ENCODE measurements at places on chromosomes 7 and 10.

DNA sequence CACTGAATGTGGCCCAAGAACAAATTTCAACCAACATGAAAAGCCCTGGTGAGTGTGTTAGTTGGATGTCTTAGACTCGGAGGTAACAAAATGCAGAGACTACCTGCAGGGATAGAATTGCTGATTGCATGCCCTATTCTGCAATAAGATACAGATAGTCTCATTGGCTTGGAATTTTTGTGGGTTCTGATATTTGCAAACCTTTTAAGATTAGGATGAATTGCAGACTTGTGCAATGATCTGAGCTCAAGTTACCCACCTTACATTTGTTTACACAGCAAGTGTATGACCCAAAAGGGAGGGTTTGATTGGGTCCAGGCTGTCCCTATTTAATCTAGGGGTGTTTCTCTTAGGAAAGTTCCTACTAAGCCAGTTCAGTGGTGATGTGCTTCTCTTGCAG, 45.4 kb downstream of the GPR37 start:
- DNase-seq: no peak

GRCh38 chr10:98832738-98833137, 386.0 kb upstream of the HPS1 start:
- DNase-seq: no peak

- no peak for DNase-seq
These were observed 361.8 kb upstream of the MGMT start for GRCh38 chr10:129105266-129105665.

GRCh38 chr10:76122056-76122455, 690.6 kb downstream of the LRMDA start:
- DNase-seq: no peak

- DNase-seq: no peak
These were observed 80.9 kb upstream of the DNAJB12 start for GRCh38 chr10:72435570-72435969.

GRCh38 chr7:150826061-150826849, 25.7 kb downstream of the TMEM176A start:
- DNase-seq: no peak

DNA sequence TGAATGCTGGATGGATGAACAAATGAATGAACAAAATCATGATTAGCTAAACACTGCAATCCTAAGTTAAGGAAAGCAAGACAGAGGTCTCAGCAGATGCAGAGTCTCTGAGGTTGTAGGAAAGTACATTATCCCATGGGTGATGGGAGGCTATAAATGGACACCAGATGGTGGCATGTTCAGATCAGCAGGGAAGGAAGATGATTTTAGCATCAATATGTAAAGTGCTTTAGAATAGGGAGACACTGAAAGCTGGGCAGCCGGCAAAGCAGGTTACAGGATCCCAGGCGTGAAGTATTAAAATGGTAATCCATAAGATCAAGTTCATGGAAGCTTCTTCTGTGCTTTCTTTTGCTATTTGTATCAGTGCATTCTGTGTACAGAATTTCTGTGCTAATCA, 7.9 kb upstream of the RAPGEF5 start:
- no peak for DNase-seq

DNA sequence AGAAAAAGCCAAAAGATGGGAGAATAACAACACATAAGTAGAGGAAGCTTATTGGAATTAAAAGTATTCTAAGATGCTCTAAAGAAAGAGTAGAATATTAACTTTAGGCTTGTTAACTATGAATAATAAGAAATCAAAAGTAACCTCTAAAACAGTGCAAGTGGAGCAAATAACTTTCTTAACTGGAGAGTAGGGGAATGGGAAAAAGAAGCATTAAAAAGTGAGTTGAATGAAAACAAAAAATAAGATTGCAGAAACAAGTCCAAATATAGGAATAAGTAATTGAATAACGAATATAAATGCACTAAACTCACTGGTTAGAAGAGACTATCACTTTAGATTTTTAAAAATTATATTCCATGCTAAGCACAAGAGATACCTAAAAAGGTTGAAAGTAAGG, 63.9 kb downstream of the HECTD2 start:
- no peak for DNase-seq

DNA sequence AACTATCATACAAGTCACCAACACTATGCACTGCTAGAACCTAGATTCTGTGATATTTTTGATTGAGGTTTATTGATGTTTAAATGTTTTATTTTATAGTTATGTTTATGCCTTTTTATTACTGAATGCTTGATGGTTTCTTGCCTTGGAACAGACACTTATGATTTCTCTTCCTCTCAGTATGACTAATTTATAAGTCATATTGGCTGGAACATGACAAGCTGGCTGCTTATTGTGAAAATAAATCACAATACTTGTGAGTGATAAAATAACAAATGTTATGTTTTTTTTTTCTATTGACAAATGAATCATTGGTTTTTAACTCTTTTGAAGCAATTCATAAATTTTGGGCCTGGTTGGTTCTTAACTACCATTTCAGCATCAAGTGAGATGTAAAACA, 142.0 kb upstream of the MALRD1 start:
- DNase-seq: no peak

- DNase-seq: no peak
These were observed 369.9 kb upstream of the NRP1 start for GRCh38 chr10:33704214-33704830.

- DNase-seq: no peak
These were observed 41.9 kb upstream of the PSMG3 start for GRCh38 chr7:1611708-1612241.

Measured in HL-60 (cell line).